ENCODE measurements at places on chromosomes 11 and 22. TPM values are rescaled to one million over a fixed set of nuclear protein-coding genes. Genes with fewer than 3 reads are reported as not detected.

- H3K4me3 ChIP-seq, result no peak overlapping the region
- H3K27me3 ChIP-seq, result no peaks in the 10 kb centered on the region
- no peak overlapping the region for H3K27ac ChIP-seq
- no peaks in the 10 kb centered on the region for H3K36me3 ChIP-seq
Observed at GRCh38 chr11:103587901-103588788, 448.3 kb upstream of the DDI1 start.

DNA sequence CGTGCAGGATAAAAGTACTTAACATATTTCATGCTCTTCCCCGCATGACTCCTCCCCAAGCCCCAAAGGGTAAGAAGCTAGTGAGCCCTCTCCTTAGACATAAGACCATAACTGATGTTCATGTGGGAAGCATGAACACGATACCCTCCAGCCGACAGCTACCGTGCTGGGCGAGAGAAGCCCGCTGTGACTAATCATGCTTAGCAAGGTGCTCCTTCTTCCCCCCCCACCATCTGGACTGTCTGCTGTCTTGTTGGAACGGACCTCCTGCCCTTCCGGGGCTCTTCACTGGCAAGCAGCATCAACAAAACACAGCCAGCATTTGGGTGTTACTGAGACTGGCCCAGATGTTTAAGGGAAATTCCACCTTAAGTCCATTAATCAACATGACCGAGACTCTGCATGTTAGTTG, 200.6 kb downstream of the DBX1 start:
- no peak overlapping the region for H3K4me3 ChIP-seq
- no peaks in the 10 kb centered on the region for H3K36me3 ChIP-seq
- H3K4me1 ChIP-seq, result peaks cover 10% of the 10 kb centered on the region
- peak; percentile 56 for DNase-seq

DNA sequence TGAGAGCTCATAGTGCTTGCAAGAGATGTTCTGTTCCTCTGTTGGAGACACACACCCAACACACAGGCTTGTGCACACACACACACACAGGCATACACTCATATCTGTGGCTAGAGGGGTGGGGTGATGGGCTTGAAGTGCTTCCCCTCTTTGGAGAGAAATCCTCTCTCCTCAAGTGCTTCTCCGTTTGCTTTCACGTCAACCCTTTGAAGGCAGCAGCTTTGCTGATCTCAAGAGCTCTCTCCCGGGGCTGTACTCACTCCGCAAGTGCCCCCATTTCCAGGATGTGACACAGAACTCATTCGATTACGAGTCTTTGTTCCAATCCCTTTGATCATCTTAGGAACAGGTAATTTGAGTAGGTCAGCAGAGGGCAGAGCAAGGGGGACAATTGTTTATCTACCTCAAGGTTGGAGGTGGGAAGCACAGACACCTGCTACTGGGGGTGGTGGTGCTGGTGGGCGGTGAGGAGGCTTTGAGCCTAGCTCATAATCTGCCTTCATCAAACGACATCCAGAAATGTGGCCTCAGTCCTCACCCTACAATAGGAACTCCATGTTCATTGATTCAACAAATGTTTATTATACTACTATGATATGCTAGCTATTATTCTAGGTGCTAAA, 529.8 kb upstream of the CADM1 start:
- no peak overlapping the region for H3K27ac ChIP-seq
- no peak overlapping the region for H3K4me3 ChIP-seq
- H3K36me3 ChIP-seq, result no peaks in the 10 kb centered on the region
- H3K4me1 ChIP-seq, result peaks cover 7% of the 10 kb centered on the region
- DNase-seq, result no peak

- no peak overlapping the region for H3K4me3 ChIP-seq
- no peak overlapping the region for H3K27ac ChIP-seq
- peaks cover 8% of the 10 kb centered on the region for H3K27me3 ChIP-seq
- peaks cover 5% of the 10 kb centered on the region for H3K4me1 ChIP-seq
- H3K36me3 ChIP-seq, result no peaks in the 10 kb centered on the region
Observed at GRCh38 chr22:43860831-43861230, 1.5 kb downstream of the SULT4A1 start.

DNA sequence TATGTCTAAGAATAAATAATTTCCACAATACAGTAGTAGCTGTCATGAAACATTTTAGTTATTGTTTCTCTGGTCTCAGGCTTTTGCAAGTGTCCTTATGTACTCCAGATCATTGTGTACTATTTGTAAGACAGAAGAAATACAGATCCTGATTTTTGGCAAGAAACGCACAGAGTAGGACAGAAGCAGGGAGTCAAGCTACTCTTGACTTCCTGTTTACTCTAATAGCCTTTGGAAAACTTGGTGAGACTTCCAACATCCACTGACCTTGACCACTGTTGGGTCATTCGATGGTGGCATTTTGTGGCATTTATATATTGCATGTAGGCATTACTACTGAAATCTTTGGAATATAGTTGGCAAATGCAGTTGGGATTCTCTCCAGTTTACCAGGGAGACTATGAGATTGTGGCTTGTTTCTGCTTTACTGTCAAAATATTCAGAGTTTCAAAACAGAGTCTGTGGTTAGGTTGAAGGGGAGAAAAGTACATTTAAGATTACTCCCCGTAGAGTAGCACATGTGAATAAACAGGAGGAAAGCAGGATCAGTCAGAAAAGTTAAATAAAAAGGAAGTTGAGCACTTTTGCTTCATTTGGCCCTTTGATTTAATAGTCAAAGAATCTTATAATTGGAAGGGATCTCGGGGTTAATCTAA, 726.1 kb upstream of the CCDC90B start:
- no peak for DNase-seq
- H3K27ac ChIP-seq, result no peak overlapping the region
- no peaks in the 10 kb centered on the region for H3K27me3 ChIP-seq
- H3K4me1 ChIP-seq, result no peaks in the 10 kb centered on the region
- H3K4me3 ChIP-seq, result no peak overlapping the region
- H3K36me3 ChIP-seq, result no peaks in the 10 kb centered on the region

The RIC3 gene
- total RNA-seq, result 3.0 TPM

DNA sequence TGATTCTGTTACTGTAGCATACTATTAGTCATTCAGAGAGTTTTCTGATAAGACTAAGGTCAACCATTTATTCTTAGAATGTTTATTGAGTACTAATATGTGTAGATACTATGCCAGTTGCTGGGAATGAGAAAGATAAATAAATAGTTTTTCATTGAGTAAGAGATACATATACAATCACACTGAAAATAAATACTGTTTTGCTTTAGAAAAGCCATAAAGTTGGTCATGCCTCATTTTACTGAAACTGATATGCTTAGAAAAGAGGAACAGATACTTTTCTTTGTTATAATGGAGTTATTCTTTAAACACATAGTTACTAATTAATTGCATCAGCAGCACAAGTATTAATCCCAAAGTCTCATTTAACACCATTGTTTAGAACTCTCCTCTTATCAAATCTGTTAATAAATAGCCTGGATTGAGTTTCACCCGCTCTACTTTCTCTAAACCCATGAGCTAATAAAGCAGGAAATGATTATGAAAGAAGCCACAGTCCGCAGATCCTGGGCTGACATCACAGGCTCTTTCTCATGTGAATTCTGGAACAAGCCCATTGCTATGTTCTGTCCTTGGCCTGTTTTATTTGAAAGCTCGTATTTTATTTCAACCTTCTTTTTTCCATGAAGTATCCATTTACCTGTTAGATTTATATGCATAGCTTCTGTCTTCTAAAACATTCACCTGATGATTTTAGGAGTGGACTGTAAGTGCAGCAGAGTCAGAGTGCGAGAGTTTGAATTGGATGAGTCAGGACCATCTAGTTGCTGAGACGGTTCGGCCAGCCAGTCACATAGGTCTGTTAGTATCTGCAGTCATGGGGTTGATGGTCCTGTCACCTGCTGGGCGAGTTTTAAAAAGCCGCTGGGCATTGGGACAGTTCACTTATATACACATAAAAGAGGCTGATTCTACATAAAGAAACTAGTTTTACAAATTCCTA, 35.5 kb downstream of the PIWIL4 start:
- no peaks in the 10 kb centered on the region for H3K36me3 ChIP-seq
- no peaks in the 10 kb centered on the region for H3K27me3 ChIP-seq
- DNase-seq, result peak; percentile 67
- H3K4me1 ChIP-seq, result no peaks in the 10 kb centered on the region

DNA sequence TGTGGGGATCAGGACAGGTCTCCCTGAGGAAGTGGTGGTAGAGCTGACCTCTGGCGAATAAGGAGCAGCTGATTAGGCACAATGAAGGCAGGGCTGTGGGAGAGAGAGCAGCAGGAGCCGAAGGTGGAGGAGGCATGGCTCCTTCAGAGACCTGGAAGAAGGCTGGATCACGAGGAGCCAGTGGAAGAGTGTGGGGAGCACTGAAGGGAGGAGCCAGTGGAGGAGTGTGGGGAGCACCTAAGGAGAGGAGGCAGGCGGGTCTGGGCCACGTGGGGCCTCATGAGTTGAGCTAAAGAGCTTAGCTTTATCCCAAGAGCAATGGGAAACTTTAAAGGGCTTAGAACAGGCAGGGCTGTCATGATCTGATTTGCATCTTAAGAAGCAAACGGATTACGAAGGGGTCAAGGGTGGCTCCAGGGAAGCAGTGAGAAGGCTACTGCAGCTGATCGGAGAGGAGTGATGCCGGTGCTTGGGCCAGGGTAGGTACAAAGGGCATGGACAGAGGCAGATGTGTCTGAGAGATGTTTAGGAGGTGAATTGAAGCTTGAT, 44.9 kb upstream of the EIF3D start:
- no peaks in the 10 kb centered on the region for H3K27me3 ChIP-seq
- DNase-seq, result no peak
- H3K4me1 ChIP-seq, result peaks cover 6% of the 10 kb centered on the region
- no peak overlapping the region for H3K4me3 ChIP-seq
- H3K36me3 ChIP-seq, result no peaks in the 10 kb centered on the region

DNA sequence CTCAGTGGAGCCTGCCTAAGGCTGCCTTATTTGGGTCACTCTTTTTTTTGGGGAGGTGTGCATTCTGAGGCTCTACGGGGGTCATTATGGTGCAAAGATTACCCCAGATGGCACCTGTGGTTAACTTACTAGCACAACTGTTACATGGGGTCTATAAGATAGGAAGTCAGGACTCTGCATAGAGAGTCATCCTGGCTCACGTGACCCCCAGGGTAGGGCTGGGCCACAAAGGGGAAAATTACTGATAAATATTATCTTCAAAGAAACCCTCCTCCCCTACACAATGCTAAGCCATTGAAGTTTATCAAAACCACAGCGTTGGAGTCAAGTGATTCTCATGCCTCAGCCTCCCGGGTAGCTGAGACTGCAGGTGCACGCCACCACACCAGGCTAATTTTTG, 397.1 kb downstream of the MN1 start:
- H3K4me1 ChIP-seq, result no peaks in the 10 kb centered on the region
- H3K27me3 ChIP-seq, result no peaks in the 10 kb centered on the region
- no peaks in the 10 kb centered on the region for H3K36me3 ChIP-seq
- no peak for DNase-seq

DNA sequence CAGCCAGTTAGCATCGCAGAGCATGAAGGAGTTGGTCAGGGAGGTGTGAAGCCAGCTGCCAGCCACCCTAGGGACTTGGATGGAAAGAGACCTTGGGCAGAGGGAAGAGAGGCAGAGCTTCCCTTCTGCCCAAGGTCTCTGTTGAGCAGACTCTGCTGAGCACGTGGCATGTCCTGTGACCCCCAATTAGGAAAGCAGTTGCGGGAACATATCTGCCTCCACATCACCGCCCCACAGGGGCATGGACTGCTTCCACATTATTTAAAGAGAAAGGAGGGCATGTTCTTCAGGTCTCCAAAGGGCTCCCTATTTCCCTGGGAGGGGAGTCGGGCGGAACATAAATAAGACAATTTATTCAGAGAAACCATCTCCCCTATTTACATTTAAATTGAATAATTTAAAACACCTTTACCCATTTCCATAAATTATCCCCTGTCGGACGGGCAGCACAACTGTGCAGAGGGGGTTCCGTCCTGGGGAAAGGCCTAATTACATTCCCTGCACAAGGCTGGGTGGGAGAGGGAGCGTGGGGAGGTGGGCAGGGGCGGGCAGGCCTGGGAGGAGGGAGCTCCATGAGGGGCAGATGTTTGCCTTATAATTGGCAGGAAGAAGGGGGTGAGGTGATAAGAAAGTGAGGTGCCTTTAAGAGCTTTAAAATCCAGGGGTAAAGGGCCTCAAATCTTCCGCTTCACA, 88.8 kb upstream of the THY1 start:
- H3K27ac ChIP-seq, result no peak overlapping the region
- DNase-seq, result no peak
- no peak overlapping the region for H3K4me3 ChIP-seq
- peaks cover 37% of the 10 kb centered on the region for H3K27me3 ChIP-seq

GRCh38 chr11:12674936-12675696, 895 bp downstream of the TEAD1 start:
- no peaks in the 10 kb centered on the region for H3K36me3 ChIP-seq
- DNase-seq, result no peak
- peak overlapping the region; percentile 85 for H3K4me3 ChIP-seq
- H3K4me1 ChIP-seq, result peaks cover 25% of the 10 kb centered on the region
- peak overlapping the region; percentile 78 for H3K27ac ChIP-seq
- H3K27me3 ChIP-seq, result no peaks in the 10 kb centered on the region

The SMIM38 gene
- total RNA-seq, result not detected
